Fibroblast of skin of right quadriceps (primary cell): ENCODE measurements at places on chromosomes 5 and 9.
A peak's percentile ranks its signal among the peaks of the same experiment; 100 is the strongest.

GRCh38 chr9:28951945-28952344 lies 1378.7 kb upstream of the C9orf72 start:
- no peak for DNase-seq

DNA sequence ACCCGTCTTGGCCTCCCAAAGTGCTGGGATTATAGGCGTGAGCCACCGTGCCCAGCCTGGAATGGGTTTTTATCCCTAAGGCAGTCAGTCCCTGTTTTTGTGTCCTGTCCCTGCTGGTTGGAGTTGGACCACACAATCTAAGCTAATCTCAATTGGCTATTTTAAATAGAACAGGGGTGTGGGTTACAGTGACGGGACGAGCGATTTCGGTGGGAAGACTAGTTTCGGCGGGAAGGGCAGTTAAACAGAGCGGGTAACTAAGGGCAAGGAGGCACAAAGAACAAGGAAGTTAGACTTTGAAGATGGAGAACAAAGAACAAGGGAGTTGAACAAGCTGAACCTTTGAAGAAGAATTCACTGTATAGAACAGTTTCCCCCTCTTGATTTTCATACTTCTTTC lies 1.4 kb downstream of the GTF3C5 start:
- no peak for DNase-seq

DNA sequence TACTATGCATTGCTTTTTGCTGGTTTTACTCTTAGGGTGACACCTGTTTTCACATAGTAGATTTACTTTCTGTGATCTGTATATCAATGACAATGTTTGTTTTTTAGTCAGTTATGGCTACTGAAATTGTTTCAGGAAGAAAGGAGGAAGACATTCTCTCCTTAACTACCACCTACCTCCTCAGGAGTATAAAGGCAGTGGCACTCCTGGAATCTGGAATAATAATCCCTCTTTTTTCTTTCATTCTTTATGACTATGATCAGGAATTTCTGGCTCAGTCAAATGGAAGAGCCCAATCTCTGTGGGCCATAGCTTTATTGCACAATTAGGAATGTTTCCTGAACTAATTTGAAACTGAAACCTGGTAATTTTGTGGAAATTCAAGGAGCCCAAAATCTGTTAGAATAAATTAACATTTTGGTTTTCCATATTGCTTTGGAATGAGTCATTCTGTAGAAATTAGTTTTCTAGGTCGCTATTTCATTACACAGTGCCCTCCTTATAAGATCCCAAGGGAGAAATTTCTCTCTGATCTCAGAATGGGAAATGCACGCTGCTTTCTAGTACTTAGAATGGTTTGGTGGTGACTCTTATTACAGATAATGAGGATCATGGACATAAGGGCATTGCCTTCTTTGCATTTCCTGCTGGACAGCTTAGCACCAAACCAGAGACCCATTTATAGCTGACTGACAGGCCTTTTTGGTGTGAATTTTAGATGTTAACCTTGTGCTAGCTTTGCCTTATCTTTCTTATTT lies 95.3 kb upstream of the VLDLR start:
- DNase-seq, result peak; percentile 13

DNA sequence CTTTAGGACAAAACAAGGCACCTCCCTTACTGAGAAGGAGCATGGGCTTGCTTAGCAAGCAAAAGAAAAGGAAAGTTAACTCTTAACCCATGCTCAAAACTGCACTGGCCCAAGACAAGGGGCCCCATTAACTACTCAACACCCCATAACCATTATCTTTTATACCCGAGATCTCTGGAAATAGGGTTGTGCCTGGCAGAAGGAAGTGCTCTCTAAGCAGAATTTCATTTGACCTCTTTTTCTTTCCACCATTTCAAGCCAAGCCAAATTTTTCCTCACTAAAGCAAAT lies 167.2 kb downstream of the RASEF start:
- no peak for DNase-seq

DNA sequence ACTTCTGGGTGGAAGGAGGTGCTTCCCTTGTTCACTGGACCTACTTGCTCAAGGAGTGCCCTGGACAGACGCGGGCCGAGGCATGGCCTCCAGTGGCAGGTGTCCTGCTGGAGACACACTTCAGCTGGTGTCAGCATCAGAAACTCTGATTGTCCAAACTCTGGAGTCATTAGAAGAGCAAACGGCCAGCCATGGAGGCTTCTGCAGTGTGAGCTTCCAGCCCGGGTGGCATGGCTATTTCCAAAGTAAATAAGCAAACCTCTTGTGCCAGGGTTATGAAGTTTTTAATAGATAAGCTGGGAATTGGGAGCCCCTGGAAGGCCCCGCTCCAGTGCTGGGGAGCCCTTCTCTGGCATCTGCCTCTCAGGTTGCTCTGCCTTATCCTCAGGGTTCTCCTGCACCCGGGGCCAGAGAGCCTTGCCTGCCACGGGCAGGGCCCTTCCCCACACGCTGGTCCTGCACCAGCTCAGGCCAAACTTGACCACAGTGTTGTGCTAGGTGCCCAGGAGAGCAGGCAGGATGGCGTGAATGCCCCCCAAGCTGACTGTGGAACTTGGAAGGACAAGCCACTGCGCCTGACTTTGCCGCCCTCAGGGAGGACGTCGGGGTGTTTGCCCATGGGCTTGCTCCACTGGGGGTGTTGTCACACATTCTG lies 285.6 kb downstream of the GADD45G start:
- DNase-seq, result no peak

GRCh38 chr5:127919006-127919796 lies 164.4 kb upstream of the SLC12A2 start:
- no peak for DNase-seq

DNA sequence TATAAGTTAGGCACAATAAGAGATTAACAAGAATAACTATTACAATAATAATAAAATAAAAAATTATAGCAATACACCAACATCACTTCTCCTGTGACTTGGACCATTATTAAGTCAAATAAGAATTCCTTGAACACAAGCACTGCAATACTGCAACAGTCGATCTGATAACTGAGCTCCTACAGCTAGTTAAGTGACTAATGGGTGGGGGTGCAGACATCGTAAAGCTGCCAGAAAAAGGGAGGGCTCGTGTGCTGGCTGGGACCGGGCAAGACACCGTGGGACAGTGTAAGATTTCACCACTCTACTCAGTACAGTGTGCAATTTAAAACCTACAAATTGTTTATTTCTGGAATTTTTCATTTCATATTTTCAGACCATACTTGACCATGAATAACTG lies 78.8 kb downstream of the SNX24 start:
- peak; percentile 32 for DNase-seq
